Cortex of kidney (tissue), 1 donor: ENCODE measurements at places on chromosomes 3 and 15.

DNA sequence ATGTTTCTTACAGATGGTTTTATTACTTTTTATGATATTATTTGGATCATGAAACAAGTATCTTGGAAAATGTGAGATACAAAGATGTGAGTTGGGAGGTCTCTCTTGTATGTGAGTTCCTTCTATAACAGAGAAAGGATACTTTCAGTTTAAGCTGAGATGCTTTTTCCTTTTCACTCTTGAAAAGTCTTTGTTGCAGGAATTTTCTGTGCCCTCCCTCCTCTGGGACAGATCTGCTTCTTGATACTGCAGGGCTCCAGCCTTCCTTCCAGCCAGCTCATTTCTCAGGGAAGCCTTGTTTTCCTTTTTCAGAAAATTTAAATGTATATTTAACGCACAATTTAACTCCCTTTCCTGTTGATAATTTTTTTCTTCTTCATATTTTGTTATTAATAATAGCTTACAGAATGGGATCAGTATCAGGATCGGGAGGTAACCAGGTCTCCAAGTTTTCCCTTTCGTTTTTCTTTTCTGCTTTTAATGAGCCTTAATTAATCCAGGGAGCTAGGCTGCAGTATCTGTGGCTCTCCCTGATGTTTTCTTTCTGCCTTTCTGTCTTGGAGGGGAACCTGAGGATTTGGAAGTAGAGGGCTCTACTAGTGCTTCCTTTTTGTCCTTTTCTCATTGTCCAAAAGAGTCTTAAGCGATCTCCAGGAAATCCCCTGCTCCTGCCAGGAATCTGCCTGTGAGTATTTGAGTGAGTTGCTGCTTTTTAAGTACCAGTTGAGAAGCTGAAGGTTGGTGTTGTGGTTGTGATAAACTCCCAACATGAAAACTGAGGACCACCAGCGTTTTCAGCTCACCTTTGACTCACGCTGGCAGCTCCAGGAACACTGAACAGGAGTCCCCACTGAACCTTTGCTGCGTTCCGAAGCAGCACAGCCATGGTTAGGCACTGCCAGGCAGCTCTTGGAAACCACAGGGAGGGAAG, 105.7 kb downstream of the IGF1R start:
- no peak for DNase-seq

DNA sequence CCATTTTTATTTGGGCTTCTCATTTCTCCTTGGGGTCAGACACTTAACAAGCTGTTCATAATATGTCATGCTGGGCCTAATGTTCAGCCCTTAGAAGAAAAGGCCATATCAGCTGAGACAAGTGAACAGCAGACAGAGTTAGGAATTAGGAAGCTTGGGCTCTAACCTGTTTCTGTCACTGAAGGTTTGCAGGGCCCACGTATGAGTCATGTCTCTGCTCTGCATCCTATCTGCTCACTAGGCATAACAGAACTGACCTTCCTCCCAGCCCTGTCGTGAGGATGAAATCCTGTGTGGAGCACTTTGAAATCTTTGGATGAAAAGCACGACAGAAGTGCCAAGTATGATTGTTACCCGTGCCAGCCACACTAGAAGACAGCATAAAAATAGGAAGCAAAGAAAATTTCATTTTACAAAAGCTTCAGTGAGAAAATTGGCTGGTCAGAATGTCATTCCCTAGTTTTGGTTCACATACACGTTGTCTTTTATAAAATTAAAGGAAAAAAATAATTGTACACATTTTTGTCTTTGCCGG, 26.5 kb upstream of the CD47 start:
- DNase-seq: no peak

DNA sequence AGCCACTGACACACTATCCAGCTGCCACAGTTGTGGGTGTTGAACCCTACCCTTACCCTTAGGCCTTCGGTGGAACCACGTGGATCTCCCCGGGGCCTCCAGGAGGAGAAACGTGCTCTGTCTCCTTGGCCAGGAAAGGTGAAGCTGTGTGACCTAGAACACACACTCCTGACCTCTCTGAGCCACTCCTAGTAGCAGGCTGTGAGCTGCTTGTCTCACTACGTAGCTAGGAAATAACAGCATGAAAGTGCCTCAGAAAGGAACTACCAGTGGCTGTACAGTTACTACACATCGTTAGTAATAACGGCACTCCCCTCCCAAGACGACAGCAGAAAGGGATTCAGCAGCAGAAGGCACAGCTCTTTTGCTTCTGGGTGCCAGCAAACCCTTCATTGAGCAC, 36.2 kb upstream of the SLC6A6 start:
- DNase-seq: no peak

DNA sequence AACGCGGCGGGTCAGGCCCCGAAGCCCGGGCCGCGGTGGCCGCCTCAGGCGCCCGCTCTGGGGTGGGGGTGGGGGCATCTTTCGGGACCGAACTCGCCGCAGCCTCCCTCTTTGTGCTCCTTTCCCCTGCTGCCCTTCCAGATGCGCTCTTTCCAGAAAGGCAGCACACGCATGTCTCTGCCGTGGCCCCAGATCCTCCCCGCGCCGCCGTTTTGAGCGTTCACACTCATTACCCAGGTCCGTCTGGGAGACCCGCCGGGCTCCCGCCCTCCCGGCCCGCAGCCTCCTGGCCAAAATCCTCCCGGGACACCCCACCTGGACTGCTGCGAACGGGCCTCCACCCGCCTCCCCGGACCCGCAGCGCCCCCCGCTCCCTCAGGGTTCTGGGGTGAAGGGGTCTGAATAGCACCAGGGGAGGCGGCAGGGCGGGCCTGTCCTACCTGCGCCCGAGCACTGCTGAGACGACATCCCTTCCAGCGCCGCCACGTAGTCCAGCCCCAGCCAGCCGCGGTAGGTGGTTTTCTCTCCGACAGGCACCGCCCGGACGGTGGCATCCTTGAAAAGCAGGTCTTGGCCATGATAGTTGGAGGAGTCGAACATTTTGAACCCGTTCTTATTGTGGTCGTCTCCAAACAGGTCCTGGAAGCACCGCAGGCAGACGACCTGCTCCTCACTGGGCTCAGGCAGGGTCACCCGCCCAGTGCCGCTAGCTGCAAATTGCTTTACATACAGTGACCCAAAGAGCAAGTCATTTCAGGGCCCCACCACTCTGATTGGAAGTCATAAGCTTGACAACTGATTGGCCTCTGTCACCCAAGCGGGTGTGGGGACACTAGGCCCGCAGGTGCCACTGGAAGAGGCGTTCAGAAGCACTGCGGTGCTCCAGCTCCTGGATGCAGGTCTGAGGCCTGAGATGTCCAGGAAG, 25.9 kb downstream of the MELTF start:
- DNase-seq: no peak

GRCh38 chr15:63015618-63016017, 26.9 kb upstream of the TPM1 start:
- no peak for DNase-seq

GRCh38 chr3:15513810-15514662, 7.5 kb downstream of the COLQ start:
- no peak for DNase-seq

- no peak for DNase-seq
These were observed 42.1 kb downstream of the MAGI1 start for GRCh38 chr3:65996589-65996988.

DNA sequence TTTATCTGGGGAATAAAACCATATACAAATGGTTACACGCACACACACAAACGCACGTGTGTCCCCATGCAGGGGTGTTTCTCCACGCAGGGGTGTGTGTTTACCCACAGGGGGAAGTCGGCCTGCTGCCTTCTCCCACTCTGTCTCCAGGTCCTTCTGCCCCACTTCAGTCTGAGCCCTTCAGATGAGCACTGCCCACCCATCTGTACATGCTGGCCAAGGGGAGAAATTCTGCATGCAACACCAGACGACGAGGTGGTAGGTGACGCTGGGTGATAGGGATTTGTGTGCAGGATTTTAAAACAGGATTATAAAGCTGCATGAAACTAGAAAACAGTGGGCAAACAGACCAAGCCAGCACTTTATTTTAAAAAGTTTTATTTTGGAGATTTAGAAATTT, 122.5 kb downstream of the TJP1 start:
- DNase-seq: no peak

DNA sequence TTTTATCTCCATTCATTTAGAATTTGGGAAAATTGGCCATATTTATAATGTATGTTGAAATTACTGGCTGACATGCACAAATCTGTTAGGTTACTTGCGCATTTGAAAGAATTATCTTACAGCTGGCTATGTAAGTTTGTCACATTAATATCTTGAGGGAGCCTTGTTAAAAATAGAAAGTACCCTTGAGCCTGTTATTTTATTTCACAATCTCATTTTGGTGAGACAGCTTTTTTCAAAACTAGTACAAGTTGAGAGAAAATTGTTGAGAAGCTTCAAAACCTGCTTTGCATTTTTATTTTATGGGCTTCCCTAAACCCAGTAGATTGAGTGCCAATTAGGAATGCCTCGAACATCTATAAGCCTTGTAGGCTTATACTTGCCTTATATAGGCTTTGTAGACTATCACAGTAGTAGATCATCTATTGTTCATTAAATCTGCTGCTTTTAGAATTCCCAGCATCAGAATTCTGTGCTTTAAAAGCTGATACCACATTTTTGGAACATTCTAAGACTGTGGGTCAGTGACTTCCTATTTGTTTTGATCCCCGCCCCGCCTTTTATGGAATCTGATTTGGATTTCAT, 6.3 kb downstream of the IDH3A start:
- no peak for DNase-seq

- DNase-seq: no peak
These were observed at the start of gene HRG for GRCh38 chr3:186665625-186666188. HRG (plus strand) TSS chr3:186666014; CDS start chr3:186666032, 18 bp downstream.

DNA sequence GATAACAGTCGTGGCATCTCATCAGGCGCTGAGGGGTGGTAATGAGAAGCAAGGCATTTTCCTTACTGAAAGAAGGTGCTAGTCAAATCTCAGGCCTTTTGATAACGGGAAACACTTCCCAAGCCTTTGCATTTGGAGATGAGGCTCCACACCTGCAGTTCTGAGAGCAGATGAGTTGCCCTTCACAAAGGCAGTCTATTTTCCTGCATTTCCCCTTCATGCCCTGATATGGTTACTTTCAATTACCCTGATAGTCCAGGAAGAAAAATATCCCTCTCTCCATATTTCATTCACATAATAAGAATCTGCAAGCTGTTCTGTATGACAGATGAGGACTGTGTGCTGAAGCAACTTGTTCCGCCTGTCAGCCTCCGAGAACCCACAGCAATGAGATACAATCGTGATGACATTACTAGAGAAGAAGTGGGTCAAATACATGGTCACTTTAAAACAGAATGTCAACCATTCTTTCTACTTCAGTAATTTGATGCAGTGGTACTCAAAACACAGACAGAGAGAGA, 25.0 kb downstream of the FHIT start:
- no peak for DNase-seq

GRCh38 chr3:102129760-102130608, 280.7 kb downstream of the NFKBIZ start:
- DNase-seq: no peak

DNA sequence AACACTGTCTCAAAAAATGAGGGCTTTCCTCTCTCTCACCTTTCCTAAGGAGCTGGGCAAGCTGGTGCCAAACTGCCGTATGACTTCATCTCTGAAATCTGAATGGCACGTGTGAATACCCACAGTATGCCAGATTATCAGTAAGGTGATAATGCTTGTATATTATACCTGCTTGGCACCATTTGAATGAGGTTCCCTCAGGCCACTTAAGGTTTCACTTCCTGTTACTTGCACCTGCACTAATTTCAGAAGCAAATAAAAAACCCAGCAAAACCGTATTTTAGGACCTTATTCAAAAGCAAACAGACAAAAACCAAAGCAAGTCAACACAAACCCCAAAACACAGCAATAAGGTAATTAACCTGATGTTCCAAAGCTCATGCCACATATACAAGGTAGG, 19.7 kb downstream of the FOXP1 start:
- DNase-seq: no peak

- no peak for DNase-seq
These were observed 372.0 kb downstream of the ZIC4 start for GRCh38 chr3:147034359-147034758.

GRCh38 chr3:59433546-59433945, 383.7 kb upstream of the CFAP20DC start:
- DNase-seq: no peak

DNA sequence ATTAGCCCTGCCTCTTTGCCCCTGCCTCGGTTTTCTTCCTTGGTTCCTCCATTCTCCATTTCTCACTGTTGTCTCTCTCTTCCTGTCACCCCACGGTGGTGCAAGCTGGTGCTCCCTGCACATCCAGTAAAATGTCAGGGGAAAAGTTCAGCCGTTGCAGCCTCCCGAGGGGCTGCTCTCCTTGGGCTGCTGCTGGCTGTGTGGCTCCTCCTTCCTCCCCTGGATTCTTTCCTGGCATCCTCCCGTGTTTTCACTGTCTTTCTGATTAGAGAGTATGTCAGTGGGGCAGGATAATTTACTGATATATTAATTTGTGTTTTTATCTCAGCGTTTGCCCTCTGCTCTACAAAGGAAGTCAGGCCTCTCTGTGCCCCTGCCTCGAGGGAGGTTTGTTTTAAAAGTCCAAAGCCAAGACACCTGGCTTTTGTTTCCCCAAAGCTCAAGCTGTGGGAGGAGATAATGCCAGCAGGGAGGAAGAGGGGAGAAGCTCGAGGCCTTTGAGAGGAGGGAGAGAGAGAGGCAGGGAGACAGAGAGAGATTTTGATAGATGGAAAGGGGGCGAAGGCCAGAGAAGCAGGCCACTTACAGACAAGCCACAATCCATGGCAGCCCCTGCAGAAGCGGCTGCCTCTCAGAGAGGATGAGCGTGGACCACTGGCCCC, 150.3 kb upstream of the NR2F2 start:
- no peak for DNase-seq

GRCh38 chr3:136249593-136249992, 547 bp upstream of the PCCB start:
- no peak for DNase-seq

- no peak for DNase-seq
These were observed 122.2 kb upstream of the CADPS start for GRCh38 chr3:62997369-62997768.

DNA sequence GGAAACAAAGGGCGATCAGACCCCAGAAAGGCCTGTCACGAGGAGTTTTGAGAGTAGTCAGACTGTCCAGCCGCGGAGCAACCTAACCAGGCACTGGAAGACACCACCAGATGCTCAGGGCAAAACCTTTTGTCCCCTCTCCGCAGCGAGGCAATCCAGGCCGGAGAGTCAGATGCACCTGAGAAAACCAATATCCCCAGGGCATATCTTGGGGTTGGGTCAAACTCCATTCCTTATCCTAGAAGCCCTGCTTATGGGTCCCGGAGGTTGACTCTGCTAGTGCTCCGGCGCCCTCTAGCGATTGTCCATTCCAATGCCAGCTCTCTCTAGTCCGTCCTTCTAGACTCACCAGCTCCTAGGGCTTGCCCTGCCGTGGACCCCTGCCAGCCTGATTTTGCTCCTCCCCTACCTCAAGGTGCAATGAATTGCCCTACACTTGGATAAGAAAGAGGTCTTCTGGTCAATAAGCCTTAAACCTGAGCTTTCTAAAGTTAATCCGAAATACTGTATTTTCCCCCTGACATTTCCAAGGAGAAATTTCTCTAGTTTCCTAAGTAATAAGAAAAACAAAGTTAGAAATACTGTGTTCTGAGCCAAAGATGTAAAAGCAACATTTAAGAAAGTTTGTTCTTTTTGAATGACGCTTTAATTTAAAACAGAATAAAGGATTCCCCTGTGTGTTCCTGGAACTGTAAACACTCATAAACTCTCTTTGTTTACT, 5.5 kb downstream of the CPNE4 start:
- no peak for DNase-seq
